Foreskin fibroblast (primary cell): ENCODE measurements at places on chromosomes 3 and 15.

GRCh38 chr15:55289011-55289745, 435 bp downstream of the RAB27A start:
- DNase-seq, result peak; percentile 75

DNA sequence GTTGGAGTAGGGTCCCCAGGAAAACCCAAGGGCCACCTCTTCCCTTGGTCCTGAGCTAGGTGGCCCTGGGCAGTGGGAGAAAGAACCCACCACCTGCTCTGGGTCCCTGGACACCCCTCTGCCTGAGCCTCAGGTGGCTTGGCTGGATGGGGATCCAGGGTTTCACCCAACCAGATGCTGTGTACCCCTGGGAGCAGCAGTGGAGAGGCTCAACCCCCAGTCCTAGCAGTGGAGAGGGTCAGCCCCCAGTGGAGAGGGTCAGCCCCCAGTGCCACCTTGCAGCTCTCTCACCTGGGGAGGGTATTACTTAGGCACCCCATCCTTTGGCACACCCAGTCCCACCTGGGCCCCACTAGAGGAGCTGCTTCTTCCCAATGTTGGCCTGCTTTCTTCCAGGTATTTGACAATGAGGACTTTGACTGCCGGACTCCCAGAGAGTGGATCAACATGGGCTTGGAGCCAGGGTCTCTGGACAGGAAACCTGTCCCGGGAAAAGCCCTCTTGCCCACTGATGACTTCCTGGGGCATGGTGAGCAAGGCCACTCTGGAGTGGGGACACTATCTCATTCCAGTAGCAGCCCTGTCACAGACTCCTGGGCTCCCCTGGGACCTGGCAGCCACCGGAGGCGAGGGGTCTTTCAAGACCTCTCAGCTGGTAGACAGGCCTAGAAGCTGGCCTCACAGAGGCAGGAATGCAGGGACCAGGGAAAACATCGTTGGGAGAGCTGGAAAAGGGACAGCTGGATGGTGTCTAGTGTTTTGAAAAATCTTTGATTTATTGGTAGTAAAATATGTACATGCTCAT, 11.6 kb downstream of the DNAH1 start:
- no peak for DNase-seq

- peak; percentile 95 for DNase-seq
These were observed at the start of gene MYNN for GRCh38 chr3:169772897-169773816. TSS of gene MYNN (plus strand) at chr3:169773396. CDS start at chr3:169774296, 900 bp downstream.

- no peak for DNase-seq
These were observed 123.4 kb upstream of the CADM2 start for GRCh38 chr3:84835366-84835765.

- DNase-seq, result no peak
These were observed 678.8 kb downstream of the MCTP2 start for GRCh38 chr15:94910166-94910565.

DNA sequence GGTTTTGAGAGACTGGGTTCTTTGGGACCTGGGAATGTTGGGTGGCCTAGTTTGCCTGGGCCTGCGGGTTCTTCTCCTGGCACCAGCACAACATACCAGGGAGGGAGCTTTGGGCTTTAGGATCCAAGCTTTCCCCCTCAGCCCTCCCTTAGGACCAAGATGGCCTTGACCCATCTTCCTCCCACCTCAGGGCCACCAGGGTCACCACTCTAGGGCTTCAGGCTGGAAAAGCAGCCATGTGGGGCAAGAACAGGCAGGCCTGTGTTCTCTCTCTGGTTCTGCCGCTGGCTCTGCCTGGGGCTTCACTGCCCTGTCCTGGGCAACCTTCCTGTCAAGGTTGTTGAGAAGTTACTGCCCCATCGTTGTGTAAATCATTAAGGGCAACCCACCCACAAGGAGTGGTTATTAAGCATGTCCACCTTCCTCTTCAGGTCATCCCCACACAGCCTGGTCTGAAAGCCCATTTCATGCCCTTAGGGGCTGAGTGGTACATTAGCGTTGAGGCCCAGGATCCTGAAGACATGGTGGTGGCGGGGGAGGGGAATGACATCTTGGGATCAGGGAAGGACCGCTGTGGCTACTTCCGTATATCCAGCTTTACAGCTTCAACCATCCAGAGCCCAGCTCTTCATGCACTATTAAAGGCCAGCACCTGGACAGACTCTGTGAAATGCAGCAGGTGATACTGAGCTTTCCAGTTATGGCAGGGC, 652 bp downstream of the DUOX1 start:
- no peak for DNase-seq

DNA sequence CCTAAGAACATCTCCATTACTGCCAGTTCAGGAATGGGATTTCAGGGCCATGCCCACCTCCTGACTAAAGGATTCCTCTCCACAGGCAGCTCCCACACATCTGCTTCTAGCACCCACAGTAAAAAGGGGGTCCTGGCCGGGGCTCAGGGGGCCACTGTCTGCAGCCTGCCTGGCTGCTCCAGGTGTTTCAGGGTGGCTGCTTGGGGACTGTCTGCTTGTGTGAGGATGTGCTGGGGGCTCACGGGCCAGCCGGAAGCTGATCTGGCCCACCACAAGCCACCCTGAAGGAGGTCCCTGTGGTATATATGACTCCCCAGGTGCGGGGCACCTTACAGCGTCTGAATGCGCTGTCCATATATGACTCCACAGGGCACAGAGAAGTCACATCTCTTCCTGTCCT, 135.4 kb downstream of the NSMCE3 start:
- no peak for DNase-seq

DNA sequence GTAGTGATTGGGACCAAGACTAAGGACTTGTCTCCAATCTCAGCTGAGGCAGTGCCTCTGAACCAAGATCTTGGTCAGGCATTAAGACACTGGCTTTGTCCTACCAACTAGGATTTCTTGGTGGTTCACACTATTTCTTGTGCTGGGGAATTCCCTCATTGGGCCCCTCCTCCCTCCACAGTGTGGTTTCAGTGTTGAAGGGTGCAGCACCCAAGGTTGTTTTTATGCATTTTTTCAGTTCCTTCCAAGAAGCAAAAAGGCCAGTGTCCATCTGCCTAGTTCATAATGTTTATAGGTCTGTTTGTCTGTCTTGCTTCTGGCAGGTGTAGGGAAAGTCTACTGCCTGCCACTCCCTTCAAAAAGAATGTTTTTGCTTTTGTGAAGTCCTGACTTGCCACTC, 10.6 kb upstream of the ITPKA start:
- no peak for DNase-seq

- DNase-seq, result peak; percentile 34
These were observed 310.4 kb downstream of the PLCL2 start for GRCh38 chr3:17195192-17195611.
